ENCODE measurements at places on chromosomes 12 and 14. TPM values are rescaled to one million over a fixed set of nuclear protein-coding genes. Genes with fewer than 3 reads are reported as not detected.

Gene SETD3
- 53.1 TPM for total RNA-seq

Gene MORN3
- total RNA-seq, result 0.73 TPM

Gene VSIG10
- 38.4 TPM for total RNA-seq

Gene IKZF4
- total RNA-seq, result 5.4 TPM

Gene PACS2
- total RNA-seq, result 86.3 TPM

Gene FGF23
- total RNA-seq, result not detected

Gene ACVRL1
- total RNA-seq, result 404 TPM

Gene CMKLR1
- total RNA-seq, result not detected

Gene KRT78
- not detected for total RNA-seq

Gene HAL
- total RNA-seq, result 0.62 TPM

Gene PGF
- 254 TPM for total RNA-seq

Gene BBOF1
- 2.3 TPM for total RNA-seq

Gene TAS2R7
- total RNA-seq, result not detected

Gene HOXC9
- 0.40 TPM for total RNA-seq

Gene CHGA
- not detected for total RNA-seq

Gene GXYLT1
- total RNA-seq, result 23.4 TPM

Gene PROX2
- not detected for total RNA-seq

Gene POTEM
- not detected for total RNA-seq

Gene MEG3
- total RNA-seq, result 227 TPM

Gene GPR137C
- total RNA-seq, result 3.8 TPM

Gene CTSG
- total RNA-seq, result not detected

Gene OVCH1
- total RNA-seq, result not detected

Gene CYP46A1
- total RNA-seq, result 0.14 TPM

Gene GDF11
- 19.8 TPM for total RNA-seq

Gene EVL
- total RNA-seq, result 61.9 TPM
